Liver (tissue), 10 donors: ENCODE measurements at places on chromosomes 11 and 22. TPM values are rescaled to one million over a fixed set of nuclear protein-coding genes. Genes with fewer than 3 reads are reported as not detected.
A peak's percentile ranks its signal among the peaks of the same experiment; 100 is the strongest.

The GLB1L2 gene
- 0.50 TPM for total RNA-seq

The OR51E2 gene
- not detected for total RNA-seq

The SAA4 gene
- total RNA-seq = 84.9 TPM

The NARS2 gene
- total RNA-seq = 19.4 TPM

The ISX gene
- 2.7 TPM for total RNA-seq

The ABTB2 gene
- total RNA-seq = 5.1 TPM

The GSTP1 gene
- 25.6 TPM for total RNA-seq

The KDM4D gene
- 0.23 TPM for total RNA-seq

The PTS gene
- total RNA-seq = 11.3 TPM

- peaks cover 5% of the 10 kb centered on the region for H3K4me1 ChIP-seq
- no peak for DNase-seq
- no peak overlapping the region for H3K4me3 ChIP-seq
- no peaks in the 10 kb centered on the region for H3K36me3 ChIP-seq
- H3K27ac ChIP-seq = no peak overlapping the region
These were observed 76.9 kb upstream of the PITPNB start for GRCh38 chr22:27995801-27996528.

GRCh38 chr11:47589584-47589976, 3.1 kb downstream of the FAM180B start:
- H3K27ac ChIP-seq = no peak overlapping the region
- H3K27me3 ChIP-seq = no peaks in the 10 kb centered on the region
- H3K4me3 ChIP-seq = no peak overlapping the region
- DNase-seq = no peak
- H3K4me1 ChIP-seq = peaks cover 4% of the 10 kb centered on the region
- H3K36me3 ChIP-seq = peaks cover 1% of the 10 kb centered on the region

DNA sequence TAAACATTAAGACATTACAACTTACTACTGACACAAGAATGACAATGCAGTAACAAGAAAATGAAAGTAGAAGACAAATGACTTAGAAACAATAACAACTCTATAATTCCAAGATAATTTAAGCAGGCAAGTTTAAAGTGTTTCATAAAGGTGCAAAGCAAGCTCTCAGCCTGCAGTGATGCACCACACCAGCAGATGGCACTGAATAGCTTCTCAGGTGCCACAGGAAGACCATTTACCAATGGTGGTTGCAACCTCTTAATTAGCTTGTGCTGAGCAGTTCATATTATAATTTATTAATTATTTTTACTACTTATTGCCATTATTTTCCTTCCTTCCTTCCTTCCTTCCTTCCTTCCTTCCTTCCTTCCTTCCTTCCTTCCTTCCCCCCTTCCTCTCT, 60.6 kb downstream of the NXPE2 start:
- H3K27me3 ChIP-seq = no peaks in the 10 kb centered on the region
- H3K4me1 ChIP-seq = no peaks in the 10 kb centered on the region
- no peak overlapping the region for H3K4me3 ChIP-seq
- H3K27ac ChIP-seq = no peak overlapping the region

DNA sequence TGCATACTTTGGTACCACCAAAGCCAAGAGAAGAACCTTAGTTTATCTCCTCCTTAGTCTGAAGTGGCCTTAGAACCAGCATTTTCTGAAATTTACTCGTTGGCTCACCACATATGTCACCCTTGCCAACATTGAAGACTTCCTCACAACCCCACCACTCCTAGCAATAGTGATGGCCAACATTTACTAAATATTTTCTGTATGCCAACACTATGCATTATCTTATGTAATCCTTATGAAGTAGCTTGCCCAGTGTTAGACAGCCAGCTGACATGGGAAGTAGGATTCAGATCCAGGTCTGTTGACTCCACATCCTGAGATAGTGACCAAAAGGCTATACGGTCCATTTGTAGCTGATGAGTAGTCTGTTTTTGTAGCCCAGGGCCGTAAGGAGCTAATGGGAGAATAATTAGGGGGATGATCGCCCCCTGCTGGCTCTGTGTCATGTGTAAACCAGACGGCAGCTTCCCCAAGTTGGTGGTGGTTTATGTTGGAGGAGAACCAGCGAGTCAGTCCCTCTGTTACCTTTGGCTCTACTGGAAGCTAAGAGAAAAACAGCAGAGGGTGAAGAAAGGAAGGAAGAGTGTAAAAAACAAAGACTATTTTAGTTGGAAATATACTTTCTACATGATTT, 120.5 kb upstream of the RASSF10 start:
- H3K4me3 ChIP-seq = no peak overlapping the region
- no peaks in the 10 kb centered on the region for H3K4me1 ChIP-seq
- H3K36me3 ChIP-seq = peaks cover 10% of the 10 kb centered on the region
- no peak overlapping the region for H3K27ac ChIP-seq
- H3K27me3 ChIP-seq = no peaks in the 10 kb centered on the region

DNA sequence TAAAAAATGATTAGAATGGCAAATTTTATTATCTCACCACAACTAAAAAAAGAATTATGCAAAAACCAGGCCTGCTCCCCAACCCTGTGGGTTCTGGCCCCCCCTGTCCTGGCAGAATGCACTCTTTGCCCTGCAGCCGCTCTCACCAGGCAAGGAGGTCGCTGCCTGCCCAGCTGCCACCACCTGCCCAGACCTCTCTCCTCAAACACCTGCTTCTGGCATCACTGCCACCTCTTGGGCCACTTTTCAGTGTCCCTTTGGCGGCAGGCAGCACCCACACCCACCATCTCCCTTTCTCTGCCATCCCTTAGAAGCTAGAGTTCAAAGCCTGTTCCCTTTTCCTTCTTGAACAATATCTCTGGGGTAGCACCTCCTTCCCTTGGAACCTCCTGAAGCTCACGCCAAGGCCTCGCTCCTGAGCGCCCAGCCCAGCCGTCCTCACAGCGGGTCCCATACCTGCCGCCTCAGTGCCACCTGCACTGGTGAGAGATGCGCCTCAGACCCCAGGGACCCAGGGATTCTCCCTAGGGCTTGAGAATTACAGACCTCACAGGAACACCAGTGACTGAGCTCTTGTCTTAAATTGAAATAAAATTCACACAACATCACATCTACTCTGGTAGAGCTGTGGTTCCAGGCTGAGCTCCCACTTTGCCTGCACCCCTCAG, 44.6 kb downstream of the SGSM3 start:
- no peaks in the 10 kb centered on the region for H3K36me3 ChIP-seq
- no peaks in the 10 kb centered on the region for H3K27me3 ChIP-seq
- H3K4me1 ChIP-seq = no peaks in the 10 kb centered on the region
- no peak for DNase-seq
- H3K4me3 ChIP-seq = no peak overlapping the region
- H3K27ac ChIP-seq = no peak overlapping the region

- no peak overlapping the region for H3K27ac ChIP-seq
- DNase-seq = no peak
- no peaks in the 10 kb centered on the region for H3K27me3 ChIP-seq
- H3K4me3 ChIP-seq = no peak overlapping the region
- H3K4me1 ChIP-seq = no peaks in the 10 kb centered on the region
These were observed 28.6 kb downstream of the SAMM50 start for GRCh38 chr22:43983808-43984207.

DNA sequence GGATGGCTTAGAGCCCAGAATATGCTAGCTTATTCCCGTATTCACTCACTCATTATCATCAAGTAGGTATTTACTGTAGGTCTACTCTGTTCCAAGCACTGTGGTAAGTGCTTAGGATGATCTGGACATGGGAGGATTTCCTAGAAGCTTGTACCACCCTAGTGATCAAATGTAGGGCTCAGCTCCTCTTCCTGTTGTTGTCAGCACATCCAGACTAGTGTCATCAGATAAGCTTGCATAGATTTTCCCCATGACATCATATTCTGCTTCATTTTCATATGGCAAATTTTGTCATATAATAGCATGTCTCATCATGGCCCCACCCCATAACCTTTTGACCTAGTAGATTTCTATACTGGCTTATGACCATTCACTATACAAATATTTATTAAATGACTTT, 19.3 kb upstream of the NUCB2 start:
- H3K4me1 ChIP-seq = no peaks in the 10 kb centered on the region
- H3K36me3 ChIP-seq = no peaks in the 10 kb centered on the region
- DNase-seq = no peak
- no peak overlapping the region for H3K4me3 ChIP-seq
- no peaks in the 10 kb centered on the region for H3K27me3 ChIP-seq
- no peak overlapping the region for H3K27ac ChIP-seq

DNA sequence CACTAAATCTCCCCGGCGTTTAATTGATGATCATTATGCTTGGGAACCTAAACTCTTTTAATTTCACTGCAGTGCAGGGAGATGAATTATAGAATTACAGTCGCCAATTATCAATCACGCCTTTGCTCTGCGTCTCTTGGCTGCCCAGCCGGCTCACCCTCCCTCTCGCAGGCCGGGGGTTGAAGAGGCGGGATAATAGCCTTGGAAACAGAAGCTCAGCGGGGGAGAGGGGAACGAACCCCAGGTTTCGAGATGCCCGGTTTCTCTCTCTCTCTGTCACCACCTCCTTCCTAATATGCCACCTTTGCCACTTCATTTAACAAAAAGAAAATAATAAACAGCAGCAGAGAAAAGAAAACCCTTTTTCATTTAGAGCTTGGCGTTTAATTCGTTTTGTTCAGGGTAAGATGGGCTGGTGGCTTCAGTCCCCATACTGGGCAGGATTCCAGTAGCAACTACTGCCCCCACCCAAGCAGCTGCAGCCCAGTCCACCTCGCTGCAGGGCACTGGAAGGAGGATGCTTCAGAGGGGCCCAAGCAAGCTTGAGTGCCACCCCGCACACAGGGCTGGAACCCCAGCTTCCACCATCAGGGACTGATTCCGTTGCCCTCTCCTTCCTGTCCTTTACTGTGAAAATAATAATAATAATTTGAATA, 271.7 kb downstream of the BUD13 start:
- no peak overlapping the region for H3K27ac ChIP-seq
- DNase-seq = no peak

- H3K27ac ChIP-seq = no peak overlapping the region
- DNase-seq = no peak
- no peak overlapping the region for H3K4me3 ChIP-seq
- H3K27me3 ChIP-seq = no peaks in the 10 kb centered on the region
- no peaks in the 10 kb centered on the region for H3K4me1 ChIP-seq
- no peaks in the 10 kb centered on the region for H3K36me3 ChIP-seq
These were observed 80.0 kb upstream of the CLPB start for GRCh38 chr11:72514331-72514730.

DNA sequence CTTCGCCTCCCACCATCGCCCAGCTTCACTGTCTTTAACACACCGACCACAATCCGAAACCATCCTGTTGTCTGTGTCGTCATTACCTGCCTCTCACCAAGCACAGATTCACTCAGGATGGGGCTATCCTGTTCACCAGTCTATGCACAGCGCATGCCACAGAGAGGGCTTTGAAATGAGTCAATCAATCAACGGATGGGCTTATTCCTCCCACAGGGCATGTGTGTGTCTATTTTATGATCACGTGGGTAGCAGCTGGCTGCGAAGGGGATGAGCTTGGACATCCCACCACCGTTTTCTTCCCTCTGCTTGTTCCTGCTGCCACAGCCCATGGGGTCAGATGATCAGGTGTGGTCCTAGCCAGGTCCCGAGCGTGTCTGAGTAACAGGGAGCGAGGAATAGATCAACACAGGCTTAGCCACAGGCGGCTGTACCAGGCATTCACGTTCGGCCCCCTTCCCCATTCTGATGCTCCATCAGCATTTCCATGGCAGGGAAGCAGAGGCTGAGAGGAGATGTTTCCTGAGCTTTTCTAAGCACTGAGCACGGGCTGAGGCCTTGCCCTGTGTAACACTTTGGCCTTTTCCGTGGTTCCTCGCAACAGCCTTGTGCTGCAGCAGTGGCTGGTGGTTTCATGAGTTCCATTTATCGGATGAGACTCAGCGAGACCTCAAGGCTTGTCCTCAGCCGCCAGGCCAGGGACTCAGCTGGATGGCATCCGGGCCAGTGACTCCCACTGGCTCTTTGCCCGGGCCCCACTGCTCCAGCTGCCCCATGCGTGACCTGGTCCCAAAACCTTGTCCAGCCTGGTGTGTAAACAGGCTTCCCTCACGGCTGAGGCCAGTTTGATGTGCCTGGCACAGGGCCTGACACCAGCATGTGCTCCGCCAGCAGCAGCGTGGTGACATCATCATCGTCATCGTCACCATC, 48.1 kb upstream of the FGF3 start:
- peaks cover 4% of the 10 kb centered on the region for H3K4me1 ChIP-seq
- no peak for DNase-seq
- H3K36me3 ChIP-seq = no peaks in the 10 kb centered on the region
- no peaks in the 10 kb centered on the region for H3K27me3 ChIP-seq

GRCh38 chr11:61968758-61969390, 1.4 kb upstream of the FTH1 start:
- H3K27ac ChIP-seq = peak overlapping the region; percentile 97
- H3K4me3 ChIP-seq = peak overlapping the region; percentile 64
- peaks cover 29% of the 10 kb centered on the region for H3K4me1 ChIP-seq
- H3K36me3 ChIP-seq = peaks cover 11% of the 10 kb centered on the region
- DNase-seq = no peak

- no peaks in the 10 kb centered on the region for H3K27me3 ChIP-seq
- no peak for DNase-seq
- peak overlapping the region; percentile 88 for H3K4me3 ChIP-seq
- H3K36me3 ChIP-seq = peaks cover 5% of the 10 kb centered on the region
- peak overlapping the region; percentile 88 for H3K27ac ChIP-seq
- peaks cover 13% of the 10 kb centered on the region for H3K4me1 ChIP-seq
These were observed 668 bp downstream of the MADD start for GRCh38 chr11:47270331-47271271.

DNA sequence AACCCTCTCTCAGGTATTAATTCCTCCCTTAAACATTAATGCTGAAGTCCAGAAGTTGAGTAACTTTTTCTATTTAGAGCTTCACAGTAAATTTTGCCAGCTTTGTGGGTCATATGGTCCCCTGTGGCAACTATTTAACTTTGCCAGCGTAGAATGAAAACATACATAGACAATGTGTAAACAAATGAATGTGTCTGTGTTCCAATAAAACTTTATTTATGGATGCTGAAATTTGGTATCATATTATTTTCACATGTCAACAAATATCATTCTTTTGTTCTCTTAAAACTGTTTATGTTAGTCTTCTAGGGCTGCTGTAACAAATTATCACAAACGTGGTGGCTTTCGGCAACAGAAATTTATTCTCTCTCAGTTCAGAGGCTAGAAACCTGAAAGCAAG, 85.1 kb downstream of the TMEM135 start:
- H3K36me3 ChIP-seq = no peaks in the 10 kb centered on the region
- H3K4me1 ChIP-seq = no peaks in the 10 kb centered on the region
- no peak for DNase-seq
- no peak overlapping the region for H3K4me3 ChIP-seq

DNA sequence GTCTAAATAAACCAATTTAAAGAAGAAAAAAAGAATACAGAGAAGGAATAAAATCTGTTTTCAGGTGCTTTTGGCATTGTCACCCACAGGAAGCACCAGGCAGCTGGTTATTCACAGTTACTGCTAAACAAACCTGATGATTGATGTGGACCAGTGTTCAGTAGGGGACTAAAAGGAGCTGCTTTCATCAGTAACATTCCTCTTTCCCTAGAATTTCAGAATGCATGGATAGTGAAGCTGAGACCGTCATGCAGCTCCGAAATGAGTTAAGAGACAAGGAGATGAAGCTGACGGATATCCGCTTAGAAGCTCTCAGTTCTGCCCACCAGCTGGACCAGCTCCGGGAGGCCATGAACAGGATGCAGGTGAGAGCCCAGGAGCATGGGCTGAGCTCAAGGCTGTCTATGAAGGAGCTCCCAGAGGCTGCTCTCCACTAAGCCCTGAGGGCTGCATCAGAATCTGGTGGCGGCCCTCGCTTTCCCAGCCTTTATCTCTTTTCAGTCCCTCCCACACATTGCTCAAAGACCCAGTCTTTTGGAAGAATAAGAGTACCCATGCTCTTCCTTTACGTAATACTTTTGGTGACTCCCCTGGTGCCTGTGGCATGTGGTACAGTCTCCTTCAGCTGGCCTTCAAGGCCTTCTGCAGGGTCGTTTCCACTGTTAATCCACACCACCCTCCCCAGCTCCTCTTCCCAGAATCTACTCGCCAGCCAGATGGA, 69.5 kb downstream of the DBX1 start:
- H3K27me3 ChIP-seq = no peaks in the 10 kb centered on the region
- H3K27ac ChIP-seq = no peak overlapping the region
- no peak for DNase-seq
- peaks cover 61% of the 10 kb centered on the region for H3K36me3 ChIP-seq
- H3K4me3 ChIP-seq = no peak overlapping the region
